ENCODE measurements at places on chromosomes 16 and 17.

- no peak for DNase-seq
Observed at GRCh38 chr16:74275031-74275636, 21.5 kb upstream of the PSMD7 start.

GRCh38 chr16:80346111-80346632 lies 194.6 kb upstream of the DYNLRB2 start:
- DNase-seq = no peak

- DNase-seq = no peak
Observed at GRCh38 chr16:90011908-90012501, 7.3 kb downstream of the DBNDD1 start.

GRCh38 chr17:7716901-7717755 lies at the start of gene DNAH2:
DNAH2 (plus strand) TSS chr17:7717744; CDS start chr17:7719735, 1,991 bp downstream.
- peak; percentile 79 for DNase-seq

DNA sequence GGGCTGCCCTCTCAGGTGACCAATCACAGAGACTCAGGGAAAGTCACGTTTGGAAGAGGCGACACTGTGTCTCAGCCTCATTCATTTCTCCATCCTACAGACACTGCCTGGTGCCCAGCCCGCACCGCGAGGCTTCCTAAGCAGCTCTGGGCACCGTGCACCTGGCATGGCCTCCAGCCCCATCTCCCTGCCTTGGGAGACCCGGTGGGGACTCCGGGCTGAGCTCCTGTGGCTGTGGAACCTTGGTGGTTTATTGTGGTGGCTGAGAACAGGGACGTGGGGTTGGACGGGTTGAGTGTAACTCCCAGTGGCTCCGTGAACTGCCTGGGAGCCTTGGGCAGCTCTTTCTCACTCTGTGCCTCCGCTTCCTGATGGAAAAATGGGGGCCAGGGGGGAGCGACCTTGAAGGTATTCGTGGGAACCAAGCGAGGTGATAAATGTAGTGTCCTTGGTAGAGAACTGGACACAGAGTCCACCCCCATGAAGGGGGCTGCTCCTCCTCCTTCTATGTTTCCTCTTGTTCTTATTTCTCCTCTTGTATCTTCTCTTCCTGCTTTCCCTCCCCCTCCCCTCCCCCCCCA lies 215.4 kb downstream of the SEC14L1 start:
- DNase-seq = peak; percentile 14

GRCh38 chr16:26905336-26905735 lies 161.4 kb upstream of the C16orf82 start:
- DNase-seq = no peak

DNA sequence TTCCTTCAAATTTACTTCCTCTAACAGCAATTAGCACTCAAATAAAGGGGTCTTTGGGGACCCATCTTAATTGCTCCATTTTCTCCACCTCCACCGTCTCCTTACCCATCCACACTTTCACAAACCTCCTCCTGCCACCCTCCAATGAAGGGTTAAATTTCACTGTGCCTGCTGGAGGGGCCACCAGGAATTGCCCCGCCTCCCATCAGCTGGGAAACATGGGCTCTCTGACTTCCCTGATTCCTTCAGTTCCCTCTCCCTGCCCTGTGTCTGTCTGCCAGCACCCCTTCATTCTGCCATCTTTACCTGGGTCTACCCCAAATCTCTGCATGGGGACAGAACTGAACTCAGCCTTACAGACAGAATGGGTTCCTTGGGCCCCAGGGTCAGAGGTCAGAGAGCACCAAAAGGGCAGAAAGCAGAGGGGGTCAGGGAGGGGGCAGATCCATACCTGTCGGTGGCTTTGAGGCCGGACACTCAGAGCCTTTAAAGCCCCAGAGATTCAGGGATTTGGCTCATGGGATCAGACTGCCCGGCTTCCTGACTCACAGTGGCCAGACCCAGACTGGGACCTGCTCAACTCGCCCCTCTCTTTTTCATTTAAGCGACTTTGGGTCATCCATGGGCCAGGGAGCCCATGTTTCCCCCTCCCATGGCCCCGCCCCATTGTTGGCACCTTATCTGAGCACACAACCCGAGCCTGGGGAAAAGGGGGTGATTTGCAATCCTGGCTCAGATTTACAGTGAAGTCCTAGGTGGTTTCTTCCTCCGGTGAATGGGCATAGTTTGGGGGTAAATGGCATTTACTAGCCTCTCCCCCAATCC lies 17.6 kb upstream of the SP2 start:
- no peak for DNase-seq

DNA sequence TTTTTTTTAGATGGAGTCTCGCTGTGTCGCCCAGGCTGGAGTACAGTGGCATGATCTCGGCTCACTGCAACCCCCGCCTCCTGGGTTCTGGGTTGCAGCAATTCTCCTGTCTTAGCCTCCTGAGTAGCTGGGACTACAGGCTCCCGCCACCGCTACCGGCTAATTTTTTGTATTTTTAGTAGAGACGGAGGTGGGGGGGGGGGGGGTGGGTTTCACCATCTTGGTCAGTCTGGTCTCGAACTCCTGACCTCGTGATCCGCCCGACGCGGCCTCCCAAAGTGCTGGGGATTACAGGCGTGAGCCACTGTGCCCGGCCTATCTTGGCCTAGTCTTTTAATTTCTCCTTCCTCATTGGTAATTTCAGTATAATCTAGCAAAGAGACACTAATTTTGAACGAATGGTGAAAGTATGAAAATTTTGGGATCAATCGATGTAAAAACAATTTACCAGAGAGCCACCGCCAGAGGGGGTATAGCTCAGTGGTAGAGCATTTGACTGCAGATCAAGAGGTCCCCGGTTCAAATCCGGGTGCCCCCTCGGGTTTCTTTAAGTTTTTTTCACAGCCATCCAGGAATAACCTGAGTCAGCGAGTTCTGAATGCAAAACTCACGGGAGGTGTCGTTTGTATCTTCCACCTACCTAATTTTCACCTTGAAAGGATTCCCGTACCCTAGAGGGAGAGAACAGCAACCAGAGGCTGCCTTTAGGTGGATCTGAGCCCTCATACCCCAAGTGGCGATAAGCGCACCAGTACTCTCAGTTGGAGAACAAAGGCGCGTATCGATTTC lies 2.5 kb upstream of the LASP1 start:
- DNase-seq = no peak

DNA sequence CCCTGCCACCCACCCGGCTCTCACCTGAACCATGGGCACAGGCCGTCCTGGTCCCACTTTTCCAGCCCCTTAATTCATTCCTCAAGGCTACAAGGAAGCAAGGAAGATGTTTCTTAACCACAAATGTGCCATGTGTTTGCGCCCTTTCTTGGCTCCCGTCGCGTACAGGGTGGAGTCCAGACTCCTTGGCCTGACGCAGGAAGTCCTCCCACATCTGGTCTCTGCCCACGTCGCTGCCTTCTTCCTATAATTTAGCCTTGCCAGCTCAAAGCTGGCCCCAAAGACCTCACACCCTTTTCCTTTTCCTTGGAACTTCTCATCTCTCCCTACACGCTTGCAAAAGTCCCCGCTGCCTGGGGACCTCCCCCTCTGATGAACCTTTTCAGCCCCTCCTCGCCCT lies 38.8 kb upstream of the BHLHA9 start:
- DNase-seq = no peak

- peak; percentile 74 for DNase-seq
Observed at GRCh38 chr17:49515196-49515770, 20.2 kb downstream of the NGFR start.

DNA sequence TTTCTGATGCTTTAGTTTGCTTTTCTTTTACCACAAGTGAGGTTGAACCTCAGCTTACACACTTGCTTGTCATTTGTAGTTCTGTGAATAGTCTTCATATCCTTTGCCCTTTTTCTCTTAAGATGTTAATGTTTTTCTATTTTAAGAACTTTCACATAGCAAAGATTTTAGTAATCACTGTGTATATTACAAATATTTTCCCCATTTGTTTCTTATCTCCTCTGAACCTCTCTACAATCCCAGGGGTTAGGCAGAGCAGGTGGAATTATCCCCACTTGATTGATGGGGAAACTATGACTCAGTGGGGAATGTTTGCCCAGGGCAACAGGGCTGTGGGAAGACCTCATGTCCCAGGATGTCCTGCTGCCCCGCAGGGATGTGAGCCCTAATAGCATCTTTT lies 11.7 kb upstream of the MYH3 start:
- no peak for DNase-seq

DNA sequence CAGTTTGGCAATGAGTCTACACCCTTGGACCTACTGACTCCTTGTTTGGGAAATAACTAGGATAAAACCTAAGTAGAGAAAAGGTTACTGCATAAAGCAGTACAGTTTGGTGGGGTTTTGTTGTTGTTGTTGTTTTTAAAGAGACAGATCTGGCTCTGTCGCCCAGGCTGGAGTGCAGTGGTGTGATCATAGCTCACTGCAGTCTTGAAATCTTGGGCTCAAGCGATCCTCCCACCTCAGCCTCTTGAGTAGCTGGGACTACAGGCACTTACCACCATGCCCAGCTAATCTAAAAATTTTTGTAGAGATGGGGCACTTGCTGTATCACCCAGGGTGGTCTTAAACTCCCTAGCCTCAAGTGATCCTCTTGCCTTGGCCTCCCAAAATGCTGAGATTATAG lies 1.2 kb downstream of the PDP2 start:
- no peak for DNase-seq

- DNase-seq = no peak
Observed at GRCh38 chr17:72565006-72565405, 444.2 kb downstream of the SOX9 start.

Data from upper lobe of left lung (tissue), 6 donors.